ENCODE measurements at places on chromosomes 16 and 17.

- no peak for DNase-seq
Measured at GRCh38 chr17:48490451-48490892, 40.3 kb downstream of the HOXB1 start.

DNA sequence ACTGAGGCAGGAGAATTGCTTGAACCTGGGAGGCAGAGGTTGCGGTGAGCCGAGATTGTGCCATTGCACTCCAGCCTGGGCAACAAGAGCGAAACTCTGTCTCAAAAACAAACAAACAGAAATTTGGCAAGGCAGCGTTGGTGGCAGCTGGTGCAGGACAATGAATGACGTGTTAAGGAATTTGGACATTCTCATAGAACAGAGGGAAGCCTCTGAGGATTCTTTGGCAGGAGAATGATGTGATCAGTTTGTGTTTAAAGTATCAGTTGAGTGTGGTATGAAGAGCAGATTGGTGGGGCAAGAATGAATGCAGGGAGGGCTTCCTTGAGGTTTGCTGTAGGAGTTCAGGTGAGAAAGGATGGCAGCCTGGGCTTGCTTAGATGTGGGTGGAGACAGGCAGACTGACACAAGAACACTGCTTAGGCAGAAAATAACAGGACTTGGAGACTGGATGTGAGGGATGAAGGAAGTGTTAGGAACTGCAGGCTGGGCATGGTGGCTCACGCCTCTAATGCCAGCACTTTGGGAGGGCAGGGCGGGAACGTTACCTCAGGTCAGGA lies 4.8 kb downstream of the CYB5D2 start:
- no peak for DNase-seq

DNA sequence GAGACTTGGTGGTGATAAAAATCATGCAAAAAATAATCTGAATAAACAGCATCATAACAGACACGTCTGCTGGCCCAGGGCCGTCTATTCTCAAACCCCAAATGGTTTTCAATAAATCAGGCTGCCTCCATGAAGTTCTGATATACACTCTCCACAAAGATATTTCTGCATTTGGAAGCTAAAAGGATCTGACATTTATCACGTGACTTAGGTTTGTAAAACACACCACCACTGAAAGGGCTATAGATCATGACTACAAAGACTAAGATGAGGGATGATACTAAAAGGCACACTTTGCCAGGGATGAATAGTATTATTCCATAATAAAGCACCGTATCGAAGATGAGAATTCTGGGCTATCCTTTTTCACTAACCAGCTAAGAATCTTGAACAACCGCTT lies 67.6 kb upstream of the ADAMTS18 start:
- DNase-seq: no peak

- no peak for DNase-seq
Measured at GRCh38 chr16:9047689-9048301, 43.6 kb upstream of the HAPSTR1 start.

DNA sequence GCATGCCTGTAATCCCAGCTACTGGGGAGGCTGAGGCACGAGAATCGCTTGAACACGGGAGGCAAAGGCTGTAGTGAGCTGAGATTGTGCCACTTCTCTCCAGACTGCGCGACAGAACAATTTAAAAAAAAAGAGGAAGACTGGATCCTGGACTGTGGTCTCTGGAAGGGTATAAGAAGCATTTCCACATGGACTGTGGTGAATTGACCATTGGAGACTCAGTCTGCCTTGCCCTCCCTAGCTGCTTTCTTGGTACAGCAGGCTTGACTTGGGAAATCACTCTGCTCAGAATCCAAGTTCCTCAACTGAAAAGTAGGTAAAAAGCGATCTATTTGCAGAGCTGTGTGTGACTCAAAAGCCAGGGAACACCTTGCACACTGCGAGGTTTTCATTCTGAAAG lies 1.0 kb upstream of the MGRN1 start:
- no peak for DNase-seq

GRCh38 chr17:13594310-13594709 lies 7.4 kb downstream of the HS3ST3A1 start:
- no peak for DNase-seq

GRCh38 chr16:89969741-89970410 lies 21.3 kb downstream of the DEF8 start:
- no peak for DNase-seq

- DNase-seq: no peak
Measured at GRCh38 chr16:78926723-78927210, 673.8 kb downstream of the MAF start.

DNA sequence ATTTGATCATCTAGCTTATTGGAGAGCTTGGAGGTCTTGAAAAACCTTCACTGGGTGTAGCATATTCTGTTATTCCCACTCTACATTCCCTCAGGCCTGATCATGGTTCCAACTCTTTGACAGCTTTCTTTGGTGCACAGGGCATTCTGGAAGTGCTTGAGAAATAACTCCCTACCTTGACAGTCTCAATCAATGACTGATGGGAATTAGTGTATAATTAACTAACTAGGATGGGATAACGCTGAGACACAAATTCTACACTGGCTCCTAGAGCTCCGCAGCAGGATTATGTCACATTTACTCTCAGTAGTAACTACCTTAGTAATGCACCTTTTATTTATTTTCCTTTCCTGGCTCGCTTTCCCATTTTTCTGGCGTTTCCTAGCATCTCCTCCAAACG lies 236.4 kb downstream of the MAP2K6 start:
- no peak for DNase-seq

- DNase-seq: no peak
Measured at GRCh38 chr17:82491196-82491530, 28.4 kb upstream of the FOXK2 start.

All from stimulated activated CD8-positive, alpha-beta memory T cell treated with anti-CD3 and anti-CD28 coated beads, Interleukin-7, amount 100 ng/mL, for 1 hour (primary cell).